IPS DF 6.9 (cell line): ENCODE measurements at places on chromosomes 16 and 17.

DNA sequence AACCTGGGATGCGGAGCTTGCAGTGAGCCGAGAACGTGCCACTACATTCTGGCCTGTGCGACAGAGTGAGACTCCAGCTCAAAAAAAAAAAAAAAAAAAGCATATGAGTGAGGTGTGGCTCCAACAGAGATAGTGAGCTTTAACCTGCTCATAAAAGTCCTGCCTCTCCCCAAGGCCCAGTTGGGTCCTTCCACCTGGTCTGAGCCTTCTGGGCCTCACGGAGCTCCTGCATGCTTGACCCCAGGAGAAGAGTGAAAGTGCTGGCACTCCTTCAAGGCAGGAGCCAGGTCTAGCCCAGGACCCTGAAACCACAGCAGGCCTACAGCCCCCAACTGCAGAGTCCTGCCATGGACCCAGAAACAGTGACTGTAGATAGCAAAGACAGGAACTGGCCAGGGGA is 17.7 kb downstream of the HSD11B2 start:
- no peak for DNase-seq

GRCh38 chr17:3030096-3030495 is 33.3 kb downstream of the OR1D5 start:
- no peak for DNase-seq

- DNase-seq = peak; percentile 55
Measured at GRCh38 chr17:74354123-74354522, 7.5 kb downstream of the BTBD17 start.

GRCh38 chr17:15888436-15888835 is 56.5 kb upstream of the ADORA2B start:
- no peak for DNase-seq

- no peak for DNase-seq
Measured at GRCh38 chr17:58020401-58020800, 13.4 kb upstream of the SRSF1 start.

DNA sequence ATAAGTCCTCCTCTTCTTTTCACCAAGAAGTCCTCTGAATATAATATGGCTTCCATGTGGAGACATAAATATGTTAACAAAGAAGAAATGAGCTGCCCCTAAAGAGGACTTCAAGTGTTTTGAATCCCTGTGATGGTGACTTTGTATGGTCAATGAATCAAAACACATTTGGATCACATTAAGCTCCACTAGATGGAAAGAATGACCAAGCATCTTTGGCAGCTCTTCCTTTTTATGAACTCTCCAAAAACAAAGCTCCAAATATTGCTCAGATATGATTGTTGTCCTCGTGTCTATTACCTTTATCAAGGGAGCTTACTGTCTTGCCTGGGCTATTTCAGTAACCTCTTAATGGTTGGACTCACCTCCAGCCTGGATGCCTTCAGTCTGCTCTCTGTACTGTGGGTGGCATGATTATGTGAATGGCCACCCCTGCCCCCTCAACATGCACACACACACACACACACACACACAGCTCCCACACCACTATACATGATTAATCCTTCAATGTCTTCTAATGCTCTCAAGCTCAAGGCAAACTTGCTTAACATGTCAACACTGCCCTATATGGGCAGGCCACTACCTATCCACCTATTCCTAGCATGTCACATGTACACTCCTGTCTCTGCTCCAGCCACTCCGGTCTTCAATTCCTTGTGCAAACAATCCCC is 346.6 kb upstream of the SALL1 start:
- no peak for DNase-seq

GRCh38 chr16:66741950-66742808 is 9.2 kb downstream of the DYNC1LI2 start:
- no peak for DNase-seq

- no peak for DNase-seq
Measured at GRCh38 chr17:10018461-10018891, 113.4 kb upstream of the RCVRN start.

DNA sequence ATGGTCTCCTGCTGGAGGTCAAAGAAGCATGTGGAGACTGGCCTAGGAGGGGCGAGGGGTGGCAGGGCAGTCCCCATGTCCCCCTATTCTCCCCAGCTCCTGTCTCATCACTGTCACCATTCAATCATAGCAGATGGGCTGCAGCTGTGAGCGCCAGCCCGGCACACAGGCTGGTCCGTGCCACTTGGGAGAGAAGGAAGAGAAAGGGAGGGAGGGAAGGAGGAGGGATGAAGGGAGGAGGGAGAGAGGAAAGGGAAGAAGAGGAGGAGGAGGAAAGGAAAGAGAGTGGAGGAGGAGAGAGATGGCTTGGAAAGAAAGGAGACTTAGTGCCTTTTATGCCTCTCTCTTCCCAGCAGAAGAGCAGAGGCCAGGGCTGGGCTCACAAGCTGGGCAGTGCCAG is 12.4 kb downstream of the NEUROD2 start:
- DNase-seq = no peak

- no peak for DNase-seq
Measured at GRCh38 chr17:36945959-36946725, 2.6 kb upstream of the AATF start.

- no peak for DNase-seq
Measured at GRCh38 chr16:28182801-28183200, 29.0 kb downstream of the XPO6 start.

- no peak for DNase-seq
Measured at GRCh38 chr16:76634847-76635697, 357.9 kb downstream of the CNTNAP4 start.

- DNase-seq = no peak
Measured at GRCh38 chr16:14464796-14465195, 165.3 kb downstream of the PARN start.

- no peak for DNase-seq
Measured at GRCh38 chr16:280552-280951, at the start of gene ARHGDIG. ARHGDIG (plus strand) TSS chr16:280591; CDS start chr16:280681, 90 bp downstream.

DNA sequence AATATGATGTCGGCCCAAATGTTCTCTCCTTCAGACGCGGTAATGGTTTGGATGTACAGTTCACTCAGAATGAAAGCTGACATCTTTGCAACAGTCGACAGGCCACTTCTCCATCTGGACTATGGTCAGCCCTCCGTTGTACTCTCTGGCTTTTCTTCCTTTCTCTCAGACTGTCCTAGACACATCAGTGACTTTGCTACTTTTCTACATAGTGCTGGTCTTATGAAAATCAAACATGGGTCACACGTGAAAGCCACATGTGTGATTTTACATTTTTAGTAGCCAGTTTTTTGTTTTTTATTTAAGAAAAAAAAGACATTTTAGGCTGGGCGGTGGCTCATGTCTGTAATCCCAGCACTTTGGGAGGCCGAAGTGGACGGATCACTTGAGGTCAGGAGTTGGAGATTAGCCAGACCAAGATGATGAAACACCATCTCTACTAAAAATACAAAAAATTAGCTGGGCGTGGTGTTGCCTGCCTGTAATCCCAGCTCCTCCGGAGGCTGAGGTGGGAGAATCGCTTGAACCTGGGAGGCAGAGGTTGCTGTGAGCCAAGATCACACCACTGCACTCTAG is 644.1 kb downstream of the KCNJ2 start:
- DNase-seq = no peak

- no peak for DNase-seq
Measured at GRCh38 chr17:17889922-17890321, 53.1 kb upstream of the SREBF1 start.

GRCh38 chr16:57522960-57523359 is 13.4 kb downstream of the CCDC102A start:
- DNase-seq = no peak

DNA sequence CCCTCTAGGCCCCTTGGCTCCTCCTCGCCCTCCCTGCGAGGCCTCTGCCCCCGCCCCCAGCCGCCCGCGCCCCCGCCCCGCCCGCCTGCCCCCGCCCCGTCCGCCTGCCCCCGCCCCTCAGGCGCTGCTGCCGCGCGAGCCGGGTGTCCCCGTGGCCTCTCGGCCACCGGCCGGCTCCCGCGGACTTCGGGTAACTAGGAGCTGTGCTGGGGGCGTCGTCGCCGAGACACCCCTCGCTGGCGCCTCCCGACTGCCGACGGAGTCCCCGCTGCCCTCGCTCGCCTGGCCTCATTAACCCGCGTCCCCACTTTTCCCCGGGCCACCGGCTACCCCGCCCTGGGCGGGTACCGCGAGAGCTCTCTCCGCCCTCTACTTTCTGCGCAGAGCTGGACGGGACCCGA is at the start of gene TLCD1:
Gene TLCD1, minus strand, starts transcription at position 8 of the 401 bp plus-strand sequence. CDS start 136 bp downstream, outside the sequence.
- DNase-seq = no peak

DNA sequence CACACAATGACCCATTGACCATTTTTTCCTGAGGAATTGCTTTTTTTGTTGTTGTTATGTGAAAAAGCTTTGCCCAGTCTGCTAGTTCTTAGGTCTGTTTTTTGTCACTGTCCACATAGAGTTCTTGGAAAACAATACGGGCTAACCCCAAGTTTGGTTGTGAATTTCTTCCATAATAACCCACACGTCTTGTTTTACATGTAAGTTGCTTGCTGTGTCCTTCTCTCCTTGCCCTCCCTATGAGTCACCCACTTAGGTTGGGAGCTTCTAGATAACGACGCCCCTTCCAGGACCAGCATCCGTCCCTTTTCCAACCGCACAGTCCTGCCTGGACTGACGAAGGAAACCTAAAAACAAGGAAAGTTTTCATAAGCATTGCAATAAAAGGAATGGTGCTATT is 175.3 kb upstream of the HS3ST3A1 start:
- DNase-seq = no peak

GRCh38 chr16:57636184-57636583 is 7.8 kb downstream of the ADGRG1 start:
- no peak for DNase-seq

DNA sequence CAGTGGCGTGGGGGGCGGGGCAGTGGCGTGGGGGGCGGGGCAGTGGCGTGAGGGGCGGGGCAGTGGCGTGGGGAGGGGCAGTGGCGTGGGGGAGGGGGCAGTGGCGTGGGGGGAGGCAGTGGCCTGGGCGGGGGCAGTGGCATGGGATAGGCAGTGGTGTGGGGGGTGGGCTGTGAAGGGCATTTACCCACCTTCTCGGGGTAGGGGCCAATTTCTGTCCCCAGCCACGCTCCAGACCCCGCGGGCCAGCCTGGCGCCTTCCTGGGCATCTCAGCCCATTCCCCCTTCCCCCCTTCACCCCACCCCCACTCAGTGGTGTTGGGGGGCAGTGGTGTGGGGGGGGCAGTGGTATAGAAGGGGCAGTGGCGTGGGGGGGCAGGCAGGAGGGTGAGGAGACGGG is 92.7 kb downstream of the LITAF start:
- DNase-seq = no peak

DNA sequence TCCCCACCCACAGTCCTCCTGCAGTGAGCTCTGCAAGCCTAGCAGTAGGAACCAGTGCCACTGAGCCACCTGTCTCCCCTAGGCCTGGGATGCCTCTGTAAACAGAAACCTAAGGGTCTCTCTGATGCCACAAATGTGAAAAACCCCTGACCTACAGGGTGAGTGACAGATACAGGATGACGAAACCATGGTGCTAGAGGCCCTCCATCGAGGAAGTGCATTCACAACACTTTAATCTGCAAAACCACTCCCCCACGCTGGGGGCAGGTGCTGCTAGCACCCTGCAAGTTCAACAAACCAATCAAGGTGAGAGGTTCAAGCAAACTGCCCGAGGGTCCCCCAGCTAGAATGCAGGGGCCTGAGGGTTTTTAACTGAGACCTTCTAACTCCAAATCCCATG is 59.5 kb downstream of the CDYL2 start:
- DNase-seq = no peak

- no peak for DNase-seq
Measured at GRCh38 chr17:17379197-17379991, 76.2 kb downstream of the NT5M start.

- no peak for DNase-seq
Measured at GRCh38 chr16:78324649-78325285, 225.3 kb downstream of the WWOX start.

DNA sequence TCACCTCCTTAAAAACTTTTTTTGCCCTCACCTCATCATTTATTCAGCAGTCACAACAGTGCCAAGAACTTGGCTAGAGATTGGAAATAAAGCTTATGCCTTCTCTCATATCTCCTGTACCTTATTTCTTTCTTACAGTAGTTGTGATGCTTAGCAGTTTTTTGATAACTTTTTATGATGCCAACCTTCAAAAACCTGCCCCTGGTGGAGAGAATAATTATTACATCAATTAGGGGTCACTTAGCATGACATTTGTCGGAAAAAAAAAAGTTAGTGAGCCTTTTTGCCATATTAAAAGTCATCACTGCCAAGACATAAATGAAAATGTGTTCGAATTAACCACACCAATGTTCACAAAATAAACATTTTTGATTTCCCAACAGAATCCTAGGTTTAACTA is 296.6 kb downstream of the WWOX start:
- no peak for DNase-seq

GRCh38 chr16:81992859-81993258 is 18.4 kb downstream of the SDR42E1 start:
- DNase-seq = no peak

DNA sequence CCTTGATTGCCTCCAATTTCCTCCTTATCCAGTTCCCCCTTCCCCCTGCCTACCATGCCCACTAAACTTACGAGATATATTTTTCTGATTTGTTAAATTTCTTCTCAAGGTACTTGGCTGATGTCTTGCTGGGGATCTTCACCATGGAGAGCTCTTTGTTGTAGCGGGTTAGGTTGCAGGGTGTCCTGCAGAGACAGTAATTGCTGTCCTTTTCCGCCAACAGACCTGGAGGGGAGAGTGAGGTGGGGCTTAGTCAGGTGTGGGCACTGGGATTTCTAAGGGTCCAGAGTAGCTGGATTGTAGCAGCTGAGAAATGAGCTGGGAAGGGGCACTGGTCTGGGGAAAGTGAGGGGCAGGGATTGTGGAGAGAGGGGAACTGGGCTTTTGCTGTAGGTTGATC is 32.1 kb downstream of the SPACA3 start:
- DNase-seq = no peak

DNA sequence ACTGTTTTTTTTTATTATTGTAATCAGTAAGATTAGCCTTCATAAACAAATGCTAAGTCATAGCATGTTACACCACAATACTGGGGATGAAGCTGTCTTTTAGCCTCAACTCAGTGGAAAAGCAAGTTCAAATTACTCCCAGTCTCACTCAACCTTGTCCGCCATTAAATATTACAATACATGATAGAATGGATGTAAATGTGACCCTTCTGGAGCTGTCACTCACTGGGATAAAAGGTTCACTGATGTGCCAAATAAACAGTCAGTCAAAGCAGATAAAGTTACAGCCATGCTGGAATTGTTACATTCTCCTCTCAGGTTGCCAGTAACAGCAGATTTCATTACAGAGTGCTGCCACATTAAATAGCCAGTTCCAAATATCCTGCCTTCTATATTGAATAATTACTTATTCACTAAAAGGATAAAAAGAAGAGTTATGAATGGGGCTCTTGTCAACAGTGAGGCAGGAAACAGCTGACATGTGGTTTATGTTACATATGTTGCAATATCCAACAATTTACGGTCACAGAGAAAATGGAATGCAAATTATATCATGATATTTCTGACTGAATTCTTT is 53.4 kb downstream of the BRIP1 start:
- no peak for DNase-seq

GRCh38 chr17:73349138-73349537 is 37.3 kb upstream of the CDC42EP4 start:
- no peak for DNase-seq

GRCh38 chr16:23225634-23226033 is 43.1 kb downstream of the SCNN1G start:
- no peak for DNase-seq

GRCh38 chr16:81477697-81478693 is 33.4 kb downstream of the CMIP start:
- DNase-seq = no peak

GRCh38 chr16:11372829-11373306 is 27.6 kb downstream of the RMI2 start:
- no peak for DNase-seq
